ENCODE measurements at places on chromosomes 16 and 17.
A peak's percentile ranks its signal among the peaks of the same experiment; 100 is the strongest.

DNA sequence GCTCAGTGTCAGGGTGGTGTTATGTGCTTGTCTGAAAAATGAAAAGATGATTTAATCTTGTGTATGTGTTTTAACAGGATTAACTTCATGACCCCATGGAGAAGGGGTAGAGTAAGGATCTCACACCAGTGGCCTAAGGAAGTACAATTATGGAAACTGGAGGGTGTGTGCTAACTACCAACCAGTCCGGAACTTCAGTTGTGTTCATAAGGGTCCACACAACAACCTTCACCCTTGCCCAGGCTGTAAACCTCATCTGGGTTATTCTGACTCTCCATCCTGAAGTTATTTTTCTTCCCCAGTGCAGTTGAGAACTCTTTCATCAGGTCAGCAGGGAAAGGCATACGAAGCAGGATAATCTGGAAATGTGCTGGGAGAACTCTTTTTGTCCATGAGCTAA lies 158.9 kb downstream of the MAP2K6 start:
- no peak for DNase-seq

DNA sequence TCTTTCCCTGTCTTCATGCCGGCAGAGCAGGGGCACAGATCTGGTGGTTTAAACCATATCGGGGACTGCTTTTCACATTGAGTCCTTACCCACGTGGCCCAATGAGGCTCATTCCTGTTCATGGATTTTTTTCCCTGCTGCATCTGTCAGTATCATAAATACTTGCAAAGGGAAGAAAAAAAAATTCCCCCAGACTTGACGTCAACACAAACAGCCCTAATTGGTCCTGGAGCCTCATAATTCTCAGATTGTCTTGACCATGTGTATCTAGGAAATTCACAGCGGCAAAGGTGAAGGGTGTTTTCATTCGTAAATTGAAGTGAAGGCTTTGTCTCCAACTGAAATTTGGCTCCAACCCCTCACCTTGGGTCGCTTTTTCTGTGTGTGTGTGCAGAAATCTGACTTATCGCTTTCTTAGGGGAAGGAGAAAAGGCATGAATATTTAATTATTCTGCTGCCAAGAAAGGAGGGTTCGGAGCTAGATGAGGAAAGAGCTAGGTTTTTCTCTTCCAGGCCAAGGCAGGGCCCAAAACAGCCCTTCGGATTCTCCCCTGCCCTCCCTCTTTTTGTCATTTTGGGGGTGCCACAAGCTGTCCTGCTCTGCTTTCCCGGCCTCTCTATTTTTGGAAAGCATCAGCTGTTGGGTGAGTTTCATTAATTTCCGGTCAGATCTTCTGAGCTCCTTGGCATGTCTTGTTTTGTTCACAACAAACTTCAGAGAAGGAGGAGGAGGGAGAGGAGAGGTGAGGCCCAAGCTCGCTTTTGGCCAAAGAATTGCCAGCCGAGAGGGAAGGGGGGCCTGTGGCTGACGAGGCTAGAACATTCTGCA lies 17.8 kb upstream of the CIBAR2 start:
- no peak for DNase-seq

GRCh38 chr16:86707581-86707980 lies 129.2 kb downstream of the FOXL1 start:
- no peak for DNase-seq

DNA sequence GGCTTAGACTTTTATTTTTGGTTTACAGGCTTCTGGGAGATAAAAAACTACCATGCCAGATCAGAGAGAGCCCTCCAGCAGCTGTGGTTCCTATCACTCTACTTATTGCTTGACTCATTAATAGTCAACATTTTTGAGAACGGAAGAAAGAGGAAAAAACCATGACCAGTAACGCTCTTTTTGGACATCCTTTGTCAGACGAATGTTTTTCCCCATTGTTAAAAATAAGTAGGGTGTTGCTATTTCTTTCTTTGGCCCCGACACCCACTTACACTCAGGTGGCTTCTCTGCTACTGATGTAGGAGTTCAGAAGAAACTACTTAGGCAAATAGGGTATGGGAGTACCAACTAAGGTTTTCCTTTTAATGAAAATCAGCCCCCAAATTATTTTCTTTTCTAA lies 27.5 kb downstream of the TVP23A start:
- no peak for DNase-seq

DNA sequence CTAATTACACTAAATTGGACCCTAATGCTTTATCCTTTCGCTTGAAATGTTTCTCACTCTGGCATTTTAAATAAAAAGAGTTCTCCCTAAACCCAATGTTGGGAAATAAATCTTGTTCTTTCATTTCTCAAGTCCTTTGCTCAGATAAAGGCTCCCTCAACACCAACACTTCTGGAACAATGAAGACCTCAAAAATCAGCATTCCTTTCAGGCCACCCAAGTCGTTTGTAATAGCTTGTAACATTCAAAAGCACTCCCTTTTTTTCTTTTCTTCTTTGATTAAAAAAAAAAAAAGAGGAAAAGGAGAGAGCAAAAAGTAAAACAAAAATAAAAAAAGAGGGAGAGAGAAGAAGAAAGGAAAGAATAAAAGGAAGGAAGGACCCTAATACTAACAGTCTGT lies 23.3 kb upstream of the FOXJ1 start:
- DNase-seq, result no peak

DNA sequence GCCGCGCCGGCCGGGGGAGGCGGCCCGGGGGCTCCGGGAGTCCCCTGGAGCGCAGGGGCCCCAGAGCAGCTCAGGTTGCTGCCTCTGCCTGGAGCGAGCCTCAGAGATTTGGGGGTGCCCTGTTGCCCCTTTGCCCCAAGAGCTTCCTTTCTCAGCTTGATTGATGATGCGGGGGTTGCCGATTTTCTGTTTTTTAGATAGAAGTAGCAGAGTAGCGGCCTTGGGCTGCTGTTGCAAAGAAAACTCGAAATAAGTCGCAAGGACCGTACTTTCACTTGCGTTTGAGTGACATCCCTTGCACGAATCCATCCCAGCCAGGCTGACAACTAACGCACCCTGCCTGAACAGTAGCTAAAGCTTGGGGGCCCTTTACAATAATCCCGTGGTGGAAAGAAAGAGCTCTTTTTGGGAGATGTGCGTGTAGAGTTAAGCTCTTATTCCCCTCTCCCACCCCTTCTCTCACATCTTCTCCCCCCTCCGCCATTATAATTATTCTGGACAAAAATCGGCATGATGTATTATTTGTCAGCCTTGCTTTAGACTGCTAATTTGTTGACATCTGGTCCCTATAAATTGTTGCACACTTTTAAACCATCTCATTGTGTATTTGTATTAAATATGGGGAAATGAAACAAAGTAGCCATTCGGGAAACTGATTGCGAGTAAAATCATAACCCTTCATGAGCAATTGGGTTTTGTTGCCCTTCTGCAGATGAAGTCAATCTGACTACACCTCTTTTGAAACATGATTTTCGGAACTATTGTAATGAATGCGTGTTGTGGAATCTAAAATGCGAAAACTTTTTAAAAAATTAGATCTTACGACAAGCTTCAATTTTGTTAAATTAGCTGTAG lies 873 bp downstream of the USP10 start:
- no peak for DNase-seq

DNA sequence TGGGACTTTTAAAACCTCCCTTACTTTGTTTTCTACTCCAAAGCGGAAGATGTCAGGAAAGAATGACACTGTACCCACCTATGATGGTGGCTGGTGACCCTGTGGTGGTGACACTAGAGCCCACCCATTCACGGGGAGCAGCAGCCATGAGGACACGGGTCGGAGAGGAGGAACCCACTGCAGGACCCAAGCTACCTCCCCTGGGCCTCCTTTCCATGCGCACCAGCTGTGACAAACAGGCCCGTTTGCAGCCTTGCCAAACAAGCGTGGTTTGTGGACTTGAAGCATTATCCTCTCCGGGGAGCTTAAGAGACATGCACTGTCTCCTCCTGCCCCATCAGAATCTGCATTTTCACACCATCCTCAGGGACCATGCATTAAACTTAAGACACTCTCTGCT lies 85.6 kb downstream of the ZFHX3 start:
- DNase-seq, result peak; percentile 9

DNA sequence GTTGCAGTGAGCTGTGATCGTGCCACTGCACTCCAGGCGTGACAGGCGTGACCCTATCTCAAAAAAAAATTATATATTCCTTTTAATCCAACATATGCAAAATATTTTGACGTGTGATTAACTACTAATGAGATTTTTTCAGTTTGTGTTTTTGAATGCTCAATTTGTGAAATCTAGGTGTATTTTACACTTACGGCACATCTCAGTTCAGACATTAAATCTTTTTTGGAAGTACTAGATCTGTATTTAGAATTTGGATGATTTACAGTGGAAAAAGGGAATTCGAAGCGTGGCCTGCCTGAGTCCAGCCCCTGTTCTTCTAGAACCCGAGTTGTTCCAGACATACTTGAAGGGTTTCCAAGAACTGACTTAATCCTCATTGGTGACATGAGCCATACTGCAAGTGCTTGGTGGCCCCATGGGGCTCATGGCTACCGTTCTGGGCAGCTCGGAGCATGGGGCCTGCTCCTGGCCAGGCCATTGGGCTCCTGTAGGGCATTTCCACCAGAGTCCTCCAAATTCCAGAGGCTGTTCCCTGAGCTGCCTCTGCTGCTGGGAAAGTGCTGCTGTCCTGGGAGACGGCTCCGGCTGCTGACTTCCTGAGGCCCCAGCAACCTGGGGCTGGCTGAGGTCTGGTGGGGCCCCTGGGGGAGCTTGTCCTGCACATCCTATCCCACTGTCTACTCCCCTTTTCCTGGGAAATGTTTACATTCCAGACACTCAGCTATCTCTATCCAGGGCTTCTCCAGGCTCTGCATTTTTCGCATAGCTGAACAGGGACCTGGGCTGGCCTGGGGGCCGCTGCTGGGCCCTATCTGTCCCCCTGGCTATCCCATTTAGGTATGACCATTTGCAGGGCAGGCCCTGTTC lies 27.2 kb downstream of the LLGL2 start:
- no peak for DNase-seq

DNA sequence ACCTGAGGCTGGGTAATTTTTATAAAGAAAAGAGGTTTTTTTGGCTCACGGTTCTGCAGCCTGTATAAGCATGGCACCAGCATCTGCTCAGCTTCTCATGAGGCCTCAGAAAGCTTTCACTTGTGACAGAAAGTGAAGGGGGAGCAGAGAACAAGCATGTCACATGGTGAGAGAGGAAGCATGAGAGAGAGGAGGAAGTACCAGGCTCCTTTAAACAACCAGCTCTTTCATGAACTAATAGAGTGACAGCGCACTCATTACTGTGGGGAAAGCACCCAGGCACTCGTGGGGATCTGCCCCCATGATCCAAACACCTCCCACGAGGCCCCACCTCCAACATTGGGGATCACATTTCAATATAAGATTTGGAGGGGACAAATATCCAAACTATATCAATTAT lies 86.8 kb downstream of the USP32 start:
- no peak for DNase-seq

- no peak for DNase-seq
Measured at GRCh38 chr16:4566144-4566543, 10.0 kb downstream of the C16orf96 start.

GRCh38 chr16:31487720-31488467 lies 5.0 kb downstream of the SLC5A2 start:
- DNase-seq, result peak; percentile 80

- no peak for DNase-seq
Measured at GRCh38 chr17:14950216-14950615, 314.9 kb downstream of the PMP22 start.

- DNase-seq, result no peak
Measured at GRCh38 chr17:72938482-72938881, 154.0 kb downstream of the SLC39A11 start.

- peak; percentile 47 for DNase-seq
Measured at GRCh38 chr17:73474370-73474988, 162.7 kb upstream of the CDC42EP4 start.

GRCh38 chr17:82228278-82228841 lies 482 bp upstream of the SLC16A3 start:
- no peak for DNase-seq

GRCh38 chr16:79372503-79373184 lies 227.9 kb downstream of the MAF start:
- DNase-seq, result peak; percentile 22

GRCh38 chr17:9183306-9183705 lies 162.0 kb downstream of the NTN1 start:
- no peak for DNase-seq

DNA sequence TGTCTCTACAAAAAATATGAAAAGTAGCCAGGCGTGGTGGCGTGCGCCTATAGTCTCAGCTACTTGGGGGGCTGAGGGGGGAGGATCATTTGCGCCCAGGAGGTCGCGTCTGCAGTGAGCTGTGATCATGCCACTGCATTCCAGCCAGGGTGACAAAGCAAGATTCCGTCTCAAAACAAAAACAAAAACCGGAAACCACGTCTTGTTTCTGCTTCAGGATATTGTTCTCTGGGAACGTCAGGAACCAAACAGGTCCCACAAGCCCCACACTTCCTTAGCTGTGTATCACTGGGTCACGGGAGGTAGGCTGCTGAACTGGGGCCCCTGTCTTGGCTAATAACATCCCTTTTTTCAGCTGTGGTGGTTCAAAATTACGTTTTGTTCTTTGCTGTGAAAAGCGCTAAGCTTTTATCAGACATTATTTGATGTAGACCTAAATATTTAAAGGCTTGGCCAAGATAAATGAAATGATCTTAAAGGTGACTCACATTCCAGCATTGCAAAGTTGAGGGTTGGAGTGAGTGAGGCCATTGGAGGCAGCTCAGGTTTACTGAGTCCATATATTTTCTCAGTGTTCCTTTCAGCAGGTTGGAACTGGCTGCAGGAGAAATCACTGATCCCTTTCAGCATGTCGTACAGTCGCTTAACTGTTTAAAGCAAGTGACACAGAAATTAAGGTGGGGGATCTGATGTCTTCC lies 16.4 kb upstream of the SEC14L1 start:
- no peak for DNase-seq

DNA sequence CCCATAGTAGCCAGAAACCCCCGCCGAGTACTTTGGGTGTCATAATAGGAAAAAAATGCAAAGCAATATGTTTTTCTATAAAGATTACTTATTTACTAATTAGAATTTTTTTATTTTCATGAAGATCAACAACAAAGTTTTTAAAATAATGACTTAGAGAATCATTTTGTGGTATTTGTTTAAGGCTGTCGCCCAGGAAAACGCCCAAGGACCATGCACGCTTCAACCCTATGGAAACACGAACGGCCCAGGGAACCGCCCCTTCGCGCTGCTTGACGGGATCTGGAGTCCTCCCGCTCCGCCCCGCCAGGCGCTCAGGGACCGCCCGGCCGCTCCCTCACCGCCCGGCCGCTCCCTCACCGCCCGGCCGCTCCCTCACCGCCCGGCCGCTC lies 408 bp upstream of the KPNA2 start:
- DNase-seq, result peak; percentile 99

DNA sequence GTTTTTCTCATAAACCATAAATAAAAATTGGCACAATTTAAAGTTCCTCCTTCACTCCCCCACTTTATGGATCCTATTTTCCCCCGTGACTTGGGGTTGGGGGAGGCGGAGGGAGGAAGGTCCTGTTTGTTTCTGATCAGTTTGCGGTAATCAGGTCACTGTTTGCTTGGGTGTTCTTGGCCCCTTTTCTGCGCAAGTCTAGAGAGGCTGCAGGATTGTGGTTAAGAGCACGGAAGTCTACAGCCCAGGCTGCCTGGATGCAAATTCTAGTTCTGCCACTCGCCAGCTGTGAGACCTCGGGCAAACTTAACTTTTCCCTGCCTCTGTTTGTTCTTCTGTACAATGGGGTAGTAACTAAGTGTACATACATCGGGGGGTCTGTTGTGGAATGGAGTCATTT lies 12.1 kb downstream of the ATP2C2 start:
- DNase-seq, result no peak

GRCh38 chr17:17913695-17914332 lies 58.4 kb downstream of the TOM1L2 start:
- DNase-seq, result peak; percentile 96

- no peak for DNase-seq
Measured at GRCh38 chr16:17350207-17350606, 120.6 kb downstream of the XYLT1 start.

All from NCI-H524 (cell line).